ENCODE measurements at places on chromosomes 12 and 14.

- DNase-seq: no peak
These were observed 184.1 kb downstream of the CCER1 start for GRCh38 chr12:90770861-90771260.

DNA sequence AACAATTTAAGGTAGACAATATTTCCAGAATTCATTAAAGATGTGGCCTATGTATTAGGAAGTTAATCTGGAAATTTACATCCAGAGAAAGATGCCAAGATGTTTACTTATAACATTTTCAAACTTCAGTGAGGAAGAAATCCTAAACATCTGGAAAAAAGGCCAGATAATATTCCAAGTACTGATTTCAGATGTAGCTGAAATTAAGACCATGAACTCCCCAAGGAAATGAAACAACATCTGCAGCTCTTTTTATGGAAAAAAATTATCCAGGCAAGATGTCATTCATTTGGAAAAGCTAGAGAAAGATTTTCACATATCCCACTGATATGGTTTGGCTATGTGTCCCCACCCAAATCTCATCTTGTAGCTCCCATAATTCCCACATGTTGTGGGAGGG, 35.0 kb downstream of the GNG2 start:
- DNase-seq: no peak

DNA sequence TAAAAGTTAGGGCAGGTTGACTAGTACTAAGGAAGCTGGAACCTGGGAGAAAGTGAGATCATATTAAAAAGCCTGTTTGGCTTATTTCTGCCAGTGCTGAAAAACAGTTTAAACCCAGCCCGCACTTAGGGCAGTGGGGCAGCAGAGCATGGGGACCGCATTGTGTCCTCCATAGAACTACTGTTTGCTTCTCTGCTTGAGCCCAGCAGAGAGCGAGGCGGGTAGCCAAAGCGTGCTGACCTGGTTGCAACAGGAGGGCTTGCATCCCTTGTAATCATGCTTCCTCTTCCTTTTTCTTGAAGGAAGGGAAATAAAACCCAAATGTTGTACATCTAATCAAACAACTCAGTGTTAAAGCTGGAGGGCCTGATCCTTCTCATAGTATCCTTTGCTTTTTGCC, 82.5 kb upstream of the HOXC13 start:
- no peak for DNase-seq

DNA sequence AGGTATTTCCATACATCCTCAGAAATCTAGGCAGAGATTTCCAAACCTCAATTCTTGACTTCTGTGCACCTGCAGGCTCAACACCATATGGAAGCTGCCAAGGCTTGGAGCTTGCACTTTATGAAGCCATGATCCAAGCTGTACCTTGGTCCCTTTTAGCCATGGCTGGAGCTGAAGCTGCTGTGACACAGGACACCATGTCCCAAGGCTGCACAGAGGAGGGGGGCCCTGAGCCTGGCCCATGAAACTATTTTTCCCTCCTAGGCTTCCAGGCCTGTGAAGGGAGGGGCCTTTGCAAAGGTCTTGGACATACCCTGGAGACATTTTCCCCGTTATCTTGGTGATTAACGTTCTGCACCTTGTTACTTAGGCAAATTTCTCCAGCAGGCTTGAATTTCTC, 110.5 kb downstream of the IGF1 start:
- DNase-seq: no peak

DNA sequence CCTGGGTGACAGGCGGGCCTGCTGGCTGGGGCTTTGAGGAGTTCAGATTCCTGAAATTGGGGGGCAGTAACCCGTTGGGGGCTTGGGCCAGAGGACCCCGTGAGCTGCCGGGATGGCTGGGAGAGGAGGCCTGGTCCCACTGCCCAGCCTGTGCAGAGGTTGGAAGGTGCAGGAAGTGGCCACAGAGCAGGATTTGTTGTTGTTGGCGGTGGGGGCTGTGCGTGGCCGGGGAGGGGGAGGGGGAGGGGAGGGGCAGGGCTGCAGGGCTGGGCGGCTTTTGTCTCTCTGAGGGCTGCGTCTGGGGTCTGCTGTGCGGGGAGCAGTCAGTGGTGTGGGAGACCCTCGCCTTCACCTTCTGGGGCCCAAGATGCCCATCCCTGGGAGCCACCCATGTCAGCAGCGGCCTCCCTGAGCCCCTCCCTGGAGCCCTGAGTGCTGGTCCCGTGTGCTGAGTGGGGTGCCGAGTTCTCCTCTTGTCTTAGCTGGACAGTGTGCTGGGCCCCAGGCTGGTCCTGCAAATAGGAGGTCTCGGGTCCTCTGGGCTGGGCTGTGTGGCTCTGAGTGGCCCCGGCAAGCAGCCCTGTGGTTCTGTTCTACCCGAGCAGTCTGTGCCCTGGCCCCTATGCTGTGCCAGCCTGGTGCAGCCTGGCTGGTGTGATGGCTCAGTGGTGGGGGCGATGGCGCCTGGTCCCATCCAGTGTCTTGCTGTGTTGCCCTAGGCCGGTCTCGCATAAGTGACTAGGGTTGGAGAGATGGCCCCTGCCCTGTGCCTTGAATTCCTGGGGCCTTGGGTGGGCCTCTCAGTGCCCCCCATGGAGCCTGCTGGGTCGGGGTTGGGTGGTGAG, 10.3 kb downstream of the KIF26A start:
- no peak for DNase-seq

- no peak for DNase-seq
These were observed 2.7 kb downstream of the TTC6 start for GRCh38 chr14:37597914-37598746.

DNA sequence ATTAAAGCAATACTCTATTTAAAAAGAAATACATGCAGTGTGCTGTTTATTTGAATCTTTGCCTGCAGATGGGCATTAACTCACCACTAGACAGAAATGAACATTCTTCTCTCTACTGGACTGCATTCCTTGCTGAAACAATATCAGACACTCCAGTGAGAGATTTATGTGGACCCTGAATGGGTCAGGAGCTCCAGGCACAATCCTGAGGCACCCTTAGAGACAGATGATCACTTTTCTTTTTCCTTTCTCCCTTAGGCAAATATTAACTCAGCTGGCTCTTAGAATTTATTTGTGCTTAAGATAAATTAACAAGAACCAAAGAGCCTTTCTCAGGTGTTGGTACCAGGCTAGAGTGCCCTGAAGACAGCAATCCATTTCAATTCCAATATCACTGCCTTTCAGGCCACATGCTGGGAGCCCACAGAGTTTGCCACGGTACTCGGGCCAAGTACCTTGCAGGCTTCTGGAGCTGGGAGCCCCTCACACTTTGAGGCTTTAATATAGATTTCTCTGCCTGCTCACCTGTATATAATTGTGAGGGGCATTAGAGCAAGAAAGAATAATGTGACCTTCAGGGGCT, 173.0 kb downstream of the EMP1 start:
- DNase-seq: no peak

GRCh38 chr12:94262228-94263010, 114.0 kb downstream of the PLXNC1 start:
- DNase-seq: peak; percentile 41

GRCh38 chr12:70045036-70045435, 198.2 kb upstream of the CNOT2 start:
- no peak for DNase-seq

DNA sequence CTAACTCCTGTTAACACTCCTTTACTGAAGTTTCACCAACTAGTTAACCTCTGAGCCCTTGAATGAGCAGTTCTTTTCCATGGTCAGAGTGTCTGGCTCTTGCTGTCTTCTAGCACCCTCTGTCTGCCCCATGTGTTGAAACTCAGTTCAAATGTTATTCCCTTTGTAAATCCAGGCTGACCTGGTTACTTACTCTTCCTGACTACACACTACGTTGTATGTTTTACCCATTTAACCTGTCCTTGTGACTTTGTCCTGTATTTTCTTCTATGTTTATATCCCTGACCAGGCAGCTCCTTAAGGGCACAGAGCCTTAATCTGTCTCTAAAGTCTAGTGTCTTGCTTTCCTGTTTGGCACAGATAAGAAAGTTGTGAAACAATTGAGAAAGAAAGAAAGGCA, 389.0 kb upstream of the RPL10L start:
- no peak for DNase-seq

- peak; percentile 50 for DNase-seq
These were observed 61.3 kb downstream of the C14orf132 start for GRCh38 chr14:96100161-96101064.

DNA sequence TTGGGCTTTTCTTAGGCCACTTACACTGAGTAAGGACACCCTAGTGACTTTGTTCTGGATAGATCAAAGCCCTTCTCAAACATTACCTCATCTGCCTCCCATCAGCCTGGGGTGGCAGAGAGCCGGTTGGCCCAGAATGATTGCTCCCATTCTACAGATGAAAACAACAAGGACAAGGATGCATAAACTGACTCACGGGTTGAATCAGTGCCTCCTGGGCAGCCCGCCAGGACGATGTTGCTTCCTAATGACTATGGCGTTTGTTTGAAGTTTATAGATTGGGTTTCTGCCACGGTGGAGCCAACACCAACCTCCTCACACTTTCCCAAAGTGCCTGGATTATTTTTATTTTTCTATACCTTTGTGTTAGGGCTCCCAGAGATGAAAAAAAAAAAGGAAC, 3.6 kb upstream of the VRK1 start:
- no peak for DNase-seq

GRCh38 chr12:92075425-92075914, 70.2 kb downstream of the BTG1 start:
- no peak for DNase-seq

- no peak for DNase-seq
These were observed 84.0 kb downstream of the ACTN1 start for GRCh38 chr14:68894802-68895703.

DNA sequence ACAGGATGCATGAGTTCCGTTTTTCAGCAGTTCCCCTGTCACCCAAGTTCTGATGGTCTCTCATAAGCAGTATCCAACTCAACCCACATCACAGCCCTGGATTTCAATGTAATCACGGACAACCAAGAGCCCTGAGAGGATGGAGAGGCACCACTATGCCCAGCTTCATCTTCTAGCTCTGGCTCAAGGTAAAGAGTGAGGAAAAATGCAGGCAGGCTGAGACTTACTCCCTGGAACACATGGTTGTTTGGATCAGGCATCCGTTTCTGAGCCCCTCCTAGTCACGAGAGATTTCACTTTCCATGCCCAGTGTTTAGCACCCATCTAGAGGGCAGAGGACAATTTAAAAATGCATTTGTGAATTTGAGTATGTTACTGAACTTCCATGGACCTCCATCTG, 45.0 kb downstream of the ANO2 start:
- no peak for DNase-seq

DNA sequence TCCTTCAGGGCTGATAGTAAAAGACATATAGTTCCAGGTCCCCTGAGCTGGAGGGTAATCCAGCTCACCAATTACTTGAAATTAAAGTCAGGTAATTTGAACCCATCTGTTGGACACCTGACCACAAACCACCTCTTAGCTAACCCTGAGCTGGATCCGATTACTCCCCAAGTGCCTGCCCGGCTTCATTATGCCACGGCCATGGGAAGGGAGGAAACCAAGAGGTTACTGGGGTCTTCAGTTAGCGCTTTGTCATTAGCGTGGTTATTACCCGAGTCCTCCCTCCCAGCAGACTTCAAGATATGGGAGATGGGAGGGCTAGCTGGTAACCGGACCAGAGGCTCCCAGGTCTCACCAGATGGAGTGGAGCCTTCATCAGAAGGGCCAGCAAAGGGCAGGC, 1071.4 kb downstream of the BCL11B start:
- DNase-seq: no peak

DNA sequence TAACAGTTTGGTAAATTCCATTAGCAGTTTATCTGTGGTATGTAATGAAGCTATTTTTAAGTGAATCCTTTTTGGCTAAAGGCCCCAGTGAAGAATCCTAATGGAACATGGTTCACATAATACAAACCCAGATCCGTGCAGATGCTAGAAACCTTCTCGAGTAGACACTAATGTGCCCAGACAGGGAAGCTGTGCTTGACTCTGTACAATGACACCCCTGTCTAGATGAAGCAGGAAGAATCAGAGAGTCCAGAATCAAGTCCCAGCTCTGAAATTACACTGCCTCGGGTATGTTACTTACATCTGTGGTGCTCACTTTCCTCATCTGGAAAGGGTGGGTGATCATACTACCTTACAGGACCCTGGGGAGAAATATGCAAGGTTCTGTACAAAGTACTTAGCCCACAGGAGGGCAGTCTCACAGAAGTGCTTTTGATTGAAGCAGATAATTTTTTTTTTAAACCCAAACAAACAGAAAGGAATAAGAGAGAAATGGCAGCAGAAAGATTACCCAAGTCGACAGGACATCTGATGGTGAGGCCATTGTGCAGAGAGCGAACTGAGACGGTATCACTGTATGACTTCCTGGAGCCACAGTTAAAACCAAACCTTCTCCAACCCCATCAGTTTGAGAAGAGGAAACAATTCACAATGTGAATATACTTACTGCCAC, 8.5 kb downstream of the CRACR2A start:
- no peak for DNase-seq

- DNase-seq: peak; percentile 90
These were observed 9.4 kb downstream of the ASPG start for GRCh38 chr14:104094709-104095425.

- DNase-seq: no peak
These were observed 16.6 kb upstream of the PLEK2 start for GRCh38 chr14:67428501-67429031.

GRCh38 chr14:100666851-100667250, 59.8 kb upstream of the DLK1 start:
- DNase-seq: no peak

DNA sequence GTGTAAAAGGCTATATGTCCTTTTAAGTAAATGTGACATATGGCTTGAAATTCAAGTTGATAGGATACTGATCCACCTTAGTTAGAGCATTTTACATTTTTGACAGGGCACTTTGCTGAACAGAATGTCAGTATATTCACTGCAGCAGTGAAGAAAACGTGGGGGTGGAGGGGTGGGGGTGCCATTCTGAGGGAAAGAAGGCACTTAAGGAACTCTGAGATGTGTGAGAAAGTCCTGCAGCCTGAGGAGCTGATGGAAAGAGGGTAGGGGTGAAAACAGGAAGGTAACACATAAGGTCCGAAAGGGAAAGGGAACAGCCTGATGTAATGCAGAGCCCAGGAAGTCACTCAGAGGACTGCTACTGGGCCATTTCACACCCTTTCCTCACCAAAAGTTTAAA, 265.5 kb upstream of the GRIP1 start:
- no peak for DNase-seq

- no peak for DNase-seq
These were observed 742.5 kb upstream of the MDGA2 start for GRCh38 chr14:48417715-48418500.

DNA sequence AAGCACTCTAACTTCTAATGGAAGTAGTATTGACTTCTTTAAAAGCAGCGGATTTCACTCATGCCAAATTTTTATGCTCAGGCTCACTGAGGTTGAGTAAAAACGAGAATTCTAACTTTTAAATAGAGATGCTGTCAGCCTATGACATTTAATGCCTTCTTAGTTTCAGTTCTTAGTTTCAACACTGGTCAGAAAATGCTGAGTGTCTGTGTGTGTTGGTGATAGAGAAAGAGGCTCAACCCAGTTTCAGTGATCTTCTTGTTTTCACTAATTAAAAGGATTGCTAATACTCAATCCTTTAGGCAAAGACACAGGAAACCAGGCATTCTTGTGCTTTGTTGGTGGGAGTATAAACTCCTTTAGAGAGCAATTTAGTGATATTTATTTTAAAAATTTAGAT, 31.0 kb downstream of the PEBP1 start:
- peak; percentile 62 for DNase-seq
